ENCODE measurements at places on chromosomes 6 and 20.

GRCh38 chr20:7302250-7302649 lies 534.8 kb downstream of the BMP2 start:
- no peak for DNase-seq

DNA sequence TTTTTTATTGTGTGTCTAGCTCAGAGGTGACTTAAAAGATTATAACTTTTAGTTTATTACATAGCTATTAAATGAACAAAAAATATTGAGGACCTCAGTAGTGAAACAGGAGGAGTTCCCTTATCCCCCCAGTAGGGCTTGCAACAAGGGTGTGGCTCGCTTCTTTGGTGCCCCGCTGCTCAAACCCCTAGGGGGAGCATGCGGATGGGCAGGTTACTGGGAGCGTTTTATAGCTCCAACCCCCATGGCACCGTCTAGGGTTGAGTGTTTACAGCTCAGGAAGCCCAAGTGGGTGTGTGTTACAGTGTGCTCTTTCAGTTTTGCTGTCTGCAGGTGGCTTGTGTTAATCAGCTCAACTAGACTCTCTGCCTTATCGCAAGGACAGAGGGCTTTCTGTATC lies 1513.7 kb downstream of the GRIK2 start:
- no peak for DNase-seq

DNA sequence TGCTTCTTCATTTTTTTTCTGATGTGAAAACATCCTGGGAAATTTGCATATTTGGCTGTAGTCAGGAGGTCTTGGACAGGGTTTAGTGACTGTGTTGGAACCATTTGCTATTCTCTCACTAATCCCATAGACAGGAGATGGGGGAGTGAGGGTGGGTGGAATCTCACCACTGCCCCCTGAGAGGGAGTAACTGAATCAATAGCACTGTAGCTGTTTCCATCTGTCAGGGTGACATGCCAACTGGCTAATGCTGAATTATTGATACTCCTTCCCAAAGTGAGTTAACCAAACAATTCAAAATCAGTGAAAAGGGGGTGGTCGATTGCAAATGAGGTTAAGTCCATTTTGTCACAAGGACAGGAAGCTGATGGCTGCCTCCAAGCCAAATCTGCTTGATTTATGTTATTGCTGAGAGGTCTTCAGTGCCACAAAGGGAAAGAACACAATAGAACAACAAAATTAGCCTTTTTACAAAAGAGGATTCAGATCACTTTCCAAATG lies 55.1 kb upstream of the B3GAT2 start:
- no peak for DNase-seq

DNA sequence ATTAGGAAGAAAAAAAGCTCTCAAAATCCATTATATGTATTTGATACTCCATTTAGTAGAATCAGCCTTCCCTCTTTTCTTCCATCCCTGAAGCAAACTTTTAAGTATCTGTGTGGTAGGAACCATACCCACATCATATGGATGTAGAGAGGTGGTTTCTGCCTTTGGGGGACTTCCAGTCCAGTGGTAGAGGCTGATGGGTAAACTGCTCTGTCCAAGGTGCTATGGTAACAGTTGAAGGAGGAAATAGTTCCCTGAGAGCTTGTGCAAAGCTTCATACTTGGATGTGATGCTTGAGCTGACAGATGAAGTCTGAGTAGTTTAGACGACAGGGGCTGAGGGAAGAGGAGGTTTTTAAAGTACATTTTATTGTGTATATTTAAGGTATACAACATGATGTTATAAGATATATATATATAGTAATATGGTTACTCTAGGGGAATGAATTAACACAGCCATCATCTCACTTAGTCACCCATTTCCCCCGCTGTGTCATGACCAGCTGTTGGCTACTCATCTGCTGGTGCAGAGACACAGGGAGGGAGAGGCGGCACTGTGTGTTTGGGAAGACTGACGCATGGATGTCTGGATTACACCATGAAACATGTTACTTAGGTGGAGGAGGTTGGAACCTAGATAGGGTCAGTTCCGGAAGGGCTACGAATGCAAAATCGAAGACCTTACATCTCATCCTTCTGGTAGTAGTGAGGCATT lies 185.2 kb downstream of the FARS2 start:
- DNase-seq, result no peak

DNA sequence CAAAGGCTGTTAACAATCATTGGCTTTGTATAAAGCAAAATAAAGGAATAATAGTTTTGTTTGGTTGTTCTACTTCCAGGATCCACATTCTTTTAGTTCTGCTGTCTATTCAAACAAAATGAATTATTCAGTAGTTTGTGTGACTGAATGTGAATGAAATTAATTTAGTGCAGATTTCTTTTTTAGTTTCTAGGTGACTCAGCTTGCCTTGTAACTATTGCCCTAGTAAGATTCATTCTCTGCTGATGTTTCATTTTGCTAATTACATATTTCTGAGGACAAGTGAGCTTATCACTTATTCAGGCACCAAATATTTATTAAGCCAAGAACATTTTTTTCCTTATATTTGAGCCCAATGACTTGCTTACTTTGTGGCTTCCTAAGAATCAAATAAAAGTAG lies 46.5 kb upstream of the RIPOR2 start:
- no peak for DNase-seq

GRCh38 chr20:15155848-15156401 lies 818.5 kb upstream of the FLRT3 start:
- no peak for DNase-seq

- DNase-seq, result no peak
Measured at GRCh38 chr6:6007366-6008088, 802 bp upstream of the NRN1 start.

DNA sequence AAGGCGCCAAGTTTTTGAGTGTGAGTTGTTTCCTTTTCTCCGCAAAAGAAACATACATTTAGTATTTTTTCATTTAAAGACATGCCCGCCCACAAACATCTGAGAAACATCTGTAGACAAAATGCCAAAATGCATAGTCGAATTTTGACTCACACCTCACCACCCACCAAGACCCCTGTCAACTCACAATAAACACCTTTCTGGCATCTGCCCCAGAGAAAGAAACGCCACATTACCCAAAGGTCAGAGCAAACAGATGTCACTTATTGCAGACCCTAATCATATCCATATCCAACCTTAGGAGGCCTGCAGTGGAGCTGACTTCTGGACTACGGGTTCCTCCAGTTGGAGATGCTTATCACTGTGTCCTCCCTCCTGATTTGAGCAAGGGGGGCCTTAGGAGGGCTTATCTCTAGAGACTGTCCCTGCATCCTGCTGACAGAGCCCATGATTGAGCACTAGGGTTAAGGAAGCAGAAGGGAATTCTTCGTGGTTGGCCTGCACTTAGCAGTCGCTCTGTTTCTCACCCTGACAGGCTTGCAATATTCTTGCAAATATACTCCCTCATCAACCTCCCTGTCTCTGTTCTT lies 90.5 kb upstream of the TBX18 start:
- DNase-seq, result no peak

DNA sequence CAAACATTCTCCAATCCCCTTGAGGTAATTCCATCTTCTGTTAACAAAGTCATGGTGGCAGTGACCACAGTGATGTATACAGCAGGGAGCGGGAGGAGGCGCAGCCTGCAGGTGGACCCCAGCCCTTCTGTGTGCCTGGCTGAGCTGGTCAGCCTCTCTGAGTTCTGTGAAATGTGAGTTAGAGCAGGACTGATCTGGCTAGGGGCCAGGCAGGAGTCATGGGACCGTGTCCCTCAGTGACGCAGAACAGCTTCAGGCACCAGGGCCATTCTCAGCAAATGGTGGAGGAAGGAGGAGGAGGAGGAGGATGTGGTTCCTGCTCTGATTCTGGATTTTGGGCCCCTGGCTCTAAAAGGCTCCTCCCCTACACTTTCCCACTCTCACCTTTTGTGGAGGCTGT lies 6.9 kb downstream of the PHACTR3 start:
- no peak for DNase-seq

DNA sequence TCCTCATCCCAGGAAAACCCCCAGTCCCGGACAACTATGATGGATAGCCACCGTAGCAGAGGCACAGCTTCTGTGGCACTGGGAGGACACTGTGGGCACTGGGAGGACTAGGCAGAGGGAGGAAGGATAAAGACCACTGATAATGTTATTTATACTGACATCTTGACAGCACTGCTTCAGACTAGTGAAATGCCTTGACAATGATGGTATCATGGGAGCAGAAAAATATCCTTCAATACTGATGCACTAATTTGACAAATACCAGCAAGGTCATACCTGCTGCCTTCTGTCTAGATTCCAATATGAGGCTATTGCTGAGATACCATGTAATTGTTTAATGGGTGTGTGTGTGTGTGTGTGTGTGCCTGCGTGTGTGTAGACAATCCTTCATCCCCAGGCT lies 148.6 kb downstream of the PHACTR1 start:
- no peak for DNase-seq

GRCh38 chr20:19012676-19013075 lies 199.1 kb downstream of the SCP2D1 start:
- no peak for DNase-seq

Data from stimulated activated CD4-positive, alpha-beta T cell treated with anti-CD3 and anti-CD28 coated beads, Interleukin-4, amount 100 ng/mL, for 1 hour (primary cell).